Naive thymus-derived CD4-positive, alpha-beta T cell (primary cell): ENCODE measurements at places on chromosomes 7 and 10. TPM values are rescaled to one million over a fixed set of nuclear protein-coding genes. Genes with fewer than 3 reads are reported as not detected.
A peak's percentile ranks its signal among the peaks of the same experiment; 100 is the strongest.

DNA sequence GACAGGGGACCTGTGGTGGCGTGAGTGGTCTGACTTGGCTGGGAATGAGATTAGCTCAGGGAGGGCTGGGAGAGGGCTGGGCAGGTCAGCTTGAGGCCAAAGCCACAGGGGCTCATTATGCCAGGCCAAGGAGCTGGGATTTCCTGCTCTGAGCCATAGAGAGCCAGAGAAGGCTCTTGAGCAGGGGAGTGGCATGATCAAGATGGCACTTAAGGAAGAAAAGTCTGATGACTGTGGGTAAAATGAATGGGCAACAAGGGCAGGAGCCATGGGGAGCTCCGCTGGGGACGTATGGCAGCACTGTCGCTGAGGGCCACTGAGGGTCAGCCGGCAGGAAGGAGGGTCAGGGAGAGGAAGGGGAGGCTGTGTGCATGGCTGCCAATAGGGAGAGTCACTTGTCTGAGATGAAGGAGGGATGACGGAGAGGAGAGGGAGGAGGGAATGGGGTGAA is 5.8 kb downstream of the ANTXRL start:
- no peak for DNase-seq
- H3K4me3 ChIP-seq: no peak overlapping the region
- no peaks in the 10 kb centered on the region for H3K4me1 ChIP-seq
- H3K27ac ChIP-seq: no peak overlapping the region

GRCh38 chr7:47521011-47521795 is 60.7 kb downstream of the TNS3 start:
- no peaks in the 10 kb centered on the region for H3K4me1 ChIP-seq
- no peak for DNase-seq
- H3K4me3 ChIP-seq: no peak overlapping the region
- H3K27me3 ChIP-seq: no peaks in the 10 kb centered on the region
- no peaks in the 10 kb centered on the region for H3K36me3 ChIP-seq
- no peak overlapping the region for H3K27ac ChIP-seq

DNA sequence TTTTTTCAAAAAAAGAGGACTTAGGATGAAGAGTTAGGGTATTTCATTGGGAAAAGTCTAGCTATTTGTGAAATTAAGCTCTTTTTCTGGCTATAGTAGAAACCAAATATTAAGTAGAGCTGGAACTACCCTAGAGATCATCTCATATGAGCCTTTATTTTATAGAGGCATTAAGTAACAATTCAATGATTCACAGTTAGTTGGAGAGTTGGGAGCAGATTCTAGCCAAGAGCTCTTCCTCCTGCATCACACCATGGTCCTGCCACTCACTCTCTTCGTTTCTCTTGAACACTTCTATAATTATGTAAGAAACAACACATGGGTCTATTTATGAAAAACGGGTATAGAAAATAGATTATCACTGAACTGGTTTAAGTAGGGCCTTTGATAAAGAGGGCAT is 76.1 kb upstream of the ANK3 start:
- H3K27ac ChIP-seq: no peak overlapping the region
- DNase-seq: no peak
- H3K27me3 ChIP-seq: no peaks in the 10 kb centered on the region
- H3K4me1 ChIP-seq: no peaks in the 10 kb centered on the region

DNA sequence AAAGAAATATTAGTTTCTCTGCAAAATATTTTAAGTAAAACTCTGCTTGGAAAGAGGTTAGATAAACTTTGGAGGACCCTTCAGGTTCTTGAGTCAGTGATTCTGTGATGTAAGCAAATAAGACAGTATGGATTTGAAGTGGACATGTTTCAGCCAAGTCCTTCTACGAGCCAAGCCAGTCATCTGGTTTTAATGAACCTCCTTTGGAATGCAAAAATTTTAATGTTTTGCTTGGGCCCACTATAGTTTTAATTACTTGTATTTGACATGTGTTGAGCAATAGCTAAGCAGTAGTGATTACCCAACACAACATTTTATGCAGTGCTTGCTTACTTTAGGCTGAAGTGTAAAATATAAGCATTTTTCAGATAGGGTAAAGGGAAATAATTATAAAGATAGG is 296.3 kb upstream of the SEMA3D start:
- no peaks in the 10 kb centered on the region for H3K27me3 ChIP-seq
- H3K4me1 ChIP-seq: no peaks in the 10 kb centered on the region
- no peak overlapping the region for H3K27ac ChIP-seq
- no peak for DNase-seq

DNA sequence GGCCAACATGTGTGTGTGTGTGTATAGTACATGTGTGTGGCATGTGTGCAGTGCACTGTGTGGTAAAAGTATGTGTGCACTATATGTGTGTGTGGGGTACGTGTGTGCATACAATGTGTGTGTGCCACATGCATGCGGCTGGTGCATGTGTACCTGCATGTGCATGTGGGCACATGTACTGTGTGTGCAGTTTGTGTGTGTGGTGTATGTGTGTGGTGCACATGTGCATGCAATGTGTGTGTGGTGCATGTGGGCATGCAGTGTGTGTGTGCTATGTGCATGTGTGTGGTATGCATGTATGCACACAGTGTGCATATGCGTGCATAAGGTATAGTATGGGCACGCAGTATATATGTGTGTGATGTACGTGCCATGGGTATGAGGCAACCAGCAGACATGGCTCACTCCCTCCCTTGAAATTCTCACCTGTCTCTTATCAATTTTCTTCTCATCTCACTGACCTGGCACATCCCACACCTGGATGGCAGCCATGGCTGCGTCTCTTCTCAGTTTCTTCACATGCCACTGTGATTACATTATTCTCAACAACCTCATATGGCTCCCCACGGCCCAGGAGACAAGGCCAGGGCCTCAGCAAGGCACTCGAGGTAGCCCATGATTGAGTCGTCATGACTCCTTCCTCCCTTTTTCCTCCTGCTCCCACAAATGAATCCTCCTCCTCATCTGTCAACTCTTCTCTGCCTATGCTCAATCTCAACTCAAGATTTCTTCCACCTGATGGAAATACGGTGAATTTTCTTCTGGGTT is 57.0 kb downstream of the NUDCD3 start:
- peaks cover 14% of the 10 kb centered on the region for H3K36me3 ChIP-seq
- no peak overlapping the region for H3K27ac ChIP-seq
- H3K27me3 ChIP-seq: no peaks in the 10 kb centered on the region
- H3K4me3 ChIP-seq: no peak overlapping the region
- H3K4me1 ChIP-seq: no peaks in the 10 kb centered on the region

GRCh38 chr10:125769175-125769574 is 6.4 kb downstream of the MMP21 start:
- H3K36me3 ChIP-seq: no peaks in the 10 kb centered on the region
- H3K27ac ChIP-seq: no peak overlapping the region
- H3K4me3 ChIP-seq: no peak overlapping the region
- no peaks in the 10 kb centered on the region for H3K4me1 ChIP-seq
- DNase-seq: no peak

- no peak overlapping the region for H3K4me3 ChIP-seq
- no peak for DNase-seq
- H3K4me1 ChIP-seq: no peaks in the 10 kb centered on the region
- H3K27me3 ChIP-seq: no peaks in the 10 kb centered on the region
- H3K27ac ChIP-seq: no peak overlapping the region
- H3K36me3 ChIP-seq: no peaks in the 10 kb centered on the region
Measured at GRCh38 chr10:72011468-72011867, 47.3 kb downstream of the CHST3 start.

DNA sequence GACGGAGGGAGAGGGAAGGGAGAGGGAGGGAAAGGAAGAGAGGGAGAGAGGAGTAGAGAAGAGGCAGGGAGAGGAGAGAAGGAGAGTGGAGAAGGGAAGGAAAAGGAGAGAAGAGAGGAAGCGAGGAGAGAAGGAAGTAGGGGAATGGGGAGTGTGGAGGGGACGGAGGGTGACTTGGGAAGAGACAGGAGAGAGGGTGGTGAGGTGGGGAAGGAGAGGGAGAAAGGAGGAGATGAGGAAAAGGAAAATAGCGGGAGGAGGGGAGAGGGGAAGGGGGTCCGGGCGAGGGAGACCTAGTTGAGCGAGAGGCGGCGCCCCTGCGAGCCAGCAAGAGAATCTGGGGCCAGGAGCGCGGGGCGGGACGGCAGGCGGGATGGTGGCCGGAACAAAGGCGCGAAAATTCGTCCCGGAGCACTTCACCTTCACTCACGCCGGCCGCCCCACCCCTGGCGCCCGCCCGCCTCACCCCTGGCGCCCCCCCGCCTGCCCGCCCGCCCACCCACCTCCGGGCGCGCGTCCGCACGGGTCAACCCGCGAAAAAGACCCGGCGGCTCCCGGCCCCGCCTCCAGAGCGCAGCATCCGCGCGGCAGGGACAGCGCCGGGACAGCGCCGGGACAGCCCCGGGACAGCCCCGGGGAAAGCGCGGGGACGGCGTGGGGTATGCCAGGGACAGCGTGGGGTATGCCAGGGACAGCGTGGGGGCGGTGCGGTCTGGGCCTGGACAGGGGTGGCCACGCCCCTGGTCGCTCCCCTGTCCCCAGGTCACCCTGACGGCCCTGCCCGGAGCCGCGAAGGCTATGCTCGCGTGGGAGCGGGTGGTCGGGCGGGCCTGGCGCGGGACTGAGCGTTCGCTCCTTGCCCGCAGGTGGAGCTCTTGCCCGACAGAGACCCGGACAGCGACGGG is 4.2 kb downstream of the VSTM2A start:
- no peaks in the 10 kb centered on the region for H3K36me3 ChIP-seq
- no peak overlapping the region for H3K27ac ChIP-seq
- DNase-seq: no peak

- no peaks in the 10 kb centered on the region for H3K36me3 ChIP-seq
- no peak overlapping the region for H3K27ac ChIP-seq
- DNase-seq: no peak
- H3K27me3 ChIP-seq: no peaks in the 10 kb centered on the region
Measured at GRCh38 chr10:118484152-118484871, 111.1 kb downstream of the PRLHR start.

- no peak overlapping the region for H3K27ac ChIP-seq
- no peaks in the 10 kb centered on the region for H3K36me3 ChIP-seq
- no peaks in the 10 kb centered on the region for H3K4me1 ChIP-seq
- no peak for DNase-seq
- no peak overlapping the region for H3K4me3 ChIP-seq
- no peaks in the 10 kb centered on the region for H3K27me3 ChIP-seq
Measured at GRCh38 chr7:25383402-25383801, 155.1 kb upstream of the NPVF start.

GRCh38 chr7:4714767-4715409 is 32.8 kb downstream of the FOXK1 start:
- no peak overlapping the region for H3K27ac ChIP-seq
- DNase-seq: no peak
- H3K4me1 ChIP-seq: no peaks in the 10 kb centered on the region
- no peak overlapping the region for H3K4me3 ChIP-seq

- H3K36me3 ChIP-seq: no peaks in the 10 kb centered on the region
- no peak for DNase-seq
- no peaks in the 10 kb centered on the region for H3K4me1 ChIP-seq
- no peak overlapping the region for H3K27ac ChIP-seq
- H3K4me3 ChIP-seq: no peak overlapping the region
Measured at GRCh38 chr10:129322933-129323820, 143.9 kb upstream of the MGMT start.

GRCh38 chr7:43669286-43670081 is 59.8 kb downstream of the COA1 start:
- no peaks in the 10 kb centered on the region for H3K27me3 ChIP-seq
- H3K4me1 ChIP-seq: peaks cover 10% of the 10 kb centered on the region
- peak overlapping the region; percentile 53 for H3K27ac ChIP-seq
- peak; percentile 47 for DNase-seq

- no peaks in the 10 kb centered on the region for H3K4me1 ChIP-seq
- no peaks in the 10 kb centered on the region for H3K36me3 ChIP-seq
- H3K27me3 ChIP-seq: no peaks in the 10 kb centered on the region
Measured at GRCh38 chr10:83274088-83274487, 865.2 kb upstream of the GHITM start.

DNA sequence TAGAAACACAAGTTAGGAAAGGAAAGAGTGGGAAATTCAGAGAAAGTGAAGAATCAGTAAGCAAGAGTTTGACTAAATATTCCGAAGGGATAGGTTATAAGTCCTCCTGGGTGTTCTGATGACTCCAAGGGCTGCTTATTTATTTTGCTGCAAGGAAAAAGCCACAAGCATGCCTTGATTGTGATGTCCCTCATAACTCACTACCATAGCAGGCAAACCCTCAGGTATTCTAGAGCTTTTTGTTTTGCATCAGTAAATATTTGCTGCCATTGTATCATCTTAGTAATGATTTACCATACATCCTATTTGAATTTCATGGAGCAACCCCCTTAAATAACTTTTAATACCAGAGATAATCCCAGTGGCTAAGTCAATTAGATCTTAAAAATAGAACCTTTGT is 688.1 kb downstream of the SUGCT start:
- H3K4me1 ChIP-seq: no peaks in the 10 kb centered on the region
- H3K4me3 ChIP-seq: no peak overlapping the region
- no peaks in the 10 kb centered on the region for H3K36me3 ChIP-seq
- no peak overlapping the region for H3K27ac ChIP-seq
- no peaks in the 10 kb centered on the region for H3K27me3 ChIP-seq

DNA sequence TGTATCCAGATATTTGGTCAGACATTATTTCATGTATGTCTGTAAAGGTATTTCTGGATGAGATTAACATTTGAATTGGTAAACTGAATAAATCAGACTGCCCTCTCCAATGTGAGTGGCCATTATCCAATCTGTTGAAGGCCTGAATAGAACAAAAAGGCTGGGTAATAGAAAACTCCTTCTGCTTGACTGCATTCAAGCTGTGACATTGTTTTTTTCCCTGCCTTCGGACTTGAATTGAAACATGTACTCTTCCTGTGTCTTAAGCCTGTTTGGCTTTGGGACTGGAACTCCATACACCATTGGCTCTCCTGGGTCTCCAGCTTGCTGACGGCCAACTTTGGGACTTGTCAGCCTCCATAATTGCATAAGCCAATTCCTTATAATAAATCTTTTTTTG is 36.0 kb upstream of the ARHGAP21 start:
- DNase-seq: no peak
- no peak overlapping the region for H3K4me3 ChIP-seq
- no peaks in the 10 kb centered on the region for H3K4me1 ChIP-seq
- no peaks in the 10 kb centered on the region for H3K27me3 ChIP-seq
- H3K27ac ChIP-seq: no peak overlapping the region

GRCh38 chr10:7942859-7943258 is 111.6 kb upstream of the GATA3 start:
- H3K27ac ChIP-seq: no peak overlapping the region
- no peaks in the 10 kb centered on the region for H3K4me1 ChIP-seq
- no peaks in the 10 kb centered on the region for H3K27me3 ChIP-seq
- no peak overlapping the region for H3K4me3 ChIP-seq
- no peak for DNase-seq

GRCh38 chr7:44754802-44755697 is 6.4 kb downstream of the ZMIZ2 start:
- peak overlapping the region; percentile 40 for H3K27ac ChIP-seq
- H3K27me3 ChIP-seq: no peaks in the 10 kb centered on the region

- no peak for DNase-seq
- no peak overlapping the region for H3K27ac ChIP-seq
- no peak overlapping the region for H3K4me3 ChIP-seq
- H3K36me3 ChIP-seq: no peaks in the 10 kb centered on the region
Measured at GRCh38 chr10:70622541-70622940, 20.0 kb upstream of the PRF1 start.

The CUBN gene
- polyA plus RNA-seq: 0.39 TPM

The ACTL6B gene
- polyA plus RNA-seq: not detected

The RARRES2 gene
- polyA plus RNA-seq: not detected

The MYOZ1 gene
- polyA plus RNA-seq: not detected

The PCGF5 gene
- 56.8 TPM for polyA plus RNA-seq
